Brain pericyte (primary cell): ENCODE measurements at places on chromosomes 16 and 17.

DNA sequence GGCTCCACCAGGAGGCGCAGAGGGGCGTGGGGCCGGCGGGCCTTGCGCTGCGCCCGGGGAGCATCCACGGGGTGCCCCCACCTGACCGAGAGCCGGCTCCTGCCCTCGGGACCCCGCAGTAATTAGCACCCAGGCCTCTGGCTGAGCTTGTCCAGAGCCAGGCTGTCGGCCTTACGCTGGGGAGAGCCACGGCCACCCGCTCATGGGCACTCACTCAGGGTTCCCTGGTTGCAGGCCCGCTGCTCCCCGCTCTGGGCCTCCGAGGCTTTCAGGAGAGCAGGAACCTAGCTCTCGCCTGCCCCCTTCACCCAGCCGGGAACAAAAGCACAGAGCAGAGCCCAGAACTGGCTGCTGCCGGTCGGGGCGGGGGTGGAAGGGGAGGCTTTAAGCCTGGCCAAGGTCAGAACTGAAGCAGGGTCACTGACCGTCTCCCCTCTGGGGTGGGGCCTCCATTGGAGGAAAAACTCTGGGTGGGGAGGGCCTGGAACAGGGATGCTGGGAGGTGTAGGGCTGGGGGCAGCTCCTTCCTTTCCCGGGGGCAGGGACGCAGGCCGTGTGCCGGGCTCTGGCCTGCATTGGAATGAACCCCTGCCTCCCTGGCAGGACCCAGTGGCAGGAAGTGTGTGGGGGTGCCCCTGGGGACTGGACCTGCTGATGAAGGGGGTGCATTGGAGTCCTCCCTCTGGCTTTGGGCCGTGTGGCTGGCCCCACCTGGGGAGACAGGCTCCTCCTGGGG is 12.3 kb downstream of the GLIS2 start:
- DNase-seq = no peak

DNA sequence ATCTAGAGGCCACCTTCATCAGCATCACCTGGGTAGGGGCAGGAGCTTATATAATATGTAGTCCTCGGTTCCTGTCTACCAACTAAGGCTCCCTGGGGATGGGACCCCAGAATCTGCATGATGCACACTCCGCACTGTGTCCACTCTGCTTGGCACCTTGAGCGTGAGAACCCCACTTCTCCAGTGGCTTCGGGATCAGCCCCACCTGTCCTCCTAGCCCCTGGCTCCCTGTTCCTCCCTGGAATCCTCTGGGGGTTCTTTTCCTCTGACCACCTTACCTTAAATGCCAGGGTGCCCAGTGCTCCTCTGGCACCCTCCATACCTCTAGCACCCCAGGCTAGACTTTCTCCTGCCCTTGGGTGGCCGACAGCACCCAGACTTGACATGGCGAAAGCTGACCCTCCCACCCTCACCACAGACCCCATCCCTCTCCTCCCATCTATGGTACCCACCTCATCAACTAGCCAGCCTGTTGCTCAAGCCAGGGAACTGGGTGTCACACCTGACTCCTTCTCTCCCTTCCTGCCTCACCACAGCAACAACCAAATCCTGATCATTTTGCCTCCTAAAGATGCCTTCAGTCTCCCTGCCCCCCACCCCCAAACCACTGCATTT is 2.8 kb upstream of the NXPH3 start:
- DNase-seq = no peak

DNA sequence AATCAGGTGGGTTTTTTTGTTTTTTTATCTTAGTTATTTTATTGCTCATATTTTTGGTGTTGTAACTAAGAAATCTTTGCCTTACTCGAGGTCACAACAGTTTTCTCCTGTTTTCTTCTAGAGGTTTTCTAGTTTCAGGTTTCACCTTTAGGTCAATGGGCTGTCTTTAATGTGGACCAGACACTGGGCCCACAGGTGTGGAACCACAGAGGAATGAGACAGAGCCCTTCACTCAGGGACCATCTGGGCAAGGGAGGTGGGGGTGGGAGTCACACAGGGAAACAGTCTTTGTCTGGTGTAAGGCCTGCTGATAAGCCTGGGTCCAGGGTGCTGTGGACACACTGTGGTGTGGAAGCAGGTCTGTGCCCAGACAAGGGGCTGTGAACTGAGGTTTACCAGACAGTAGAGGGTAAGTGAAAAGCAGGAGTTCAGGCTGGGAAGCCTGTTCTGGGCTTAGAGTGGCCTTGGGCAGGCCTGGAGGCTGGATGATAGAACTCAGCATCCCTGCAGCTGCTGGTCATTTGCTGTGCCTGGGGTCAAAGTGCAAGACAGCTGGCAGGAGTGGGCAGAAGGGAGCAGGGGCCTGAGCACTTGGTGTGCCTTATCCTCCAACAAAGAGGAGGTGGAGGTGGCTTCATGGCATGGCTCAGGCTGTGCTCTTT is 75.6 kb downstream of the SPECC1 start:
- no peak for DNase-seq

DNA sequence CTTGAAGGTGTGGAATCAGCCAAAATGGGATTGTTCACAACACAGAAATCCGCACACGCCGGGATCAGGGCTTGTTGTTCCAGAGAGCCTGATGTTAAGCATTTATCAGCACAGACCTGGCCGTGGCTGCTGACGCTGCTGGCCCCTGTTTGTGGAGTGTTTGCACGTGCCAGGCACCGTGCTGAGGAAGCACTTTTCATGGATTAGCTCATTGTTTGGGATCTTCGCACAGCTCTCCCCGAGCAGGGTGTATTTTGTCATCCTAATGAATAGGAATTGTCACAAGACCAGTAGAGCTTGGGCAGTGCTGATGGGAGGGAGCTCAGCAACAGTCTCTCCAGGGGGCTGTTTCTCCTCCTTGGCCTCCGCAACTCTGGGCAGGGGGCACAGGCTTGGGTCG is 160.4 kb upstream of the PLCG2 start:
- DNase-seq = no peak

DNA sequence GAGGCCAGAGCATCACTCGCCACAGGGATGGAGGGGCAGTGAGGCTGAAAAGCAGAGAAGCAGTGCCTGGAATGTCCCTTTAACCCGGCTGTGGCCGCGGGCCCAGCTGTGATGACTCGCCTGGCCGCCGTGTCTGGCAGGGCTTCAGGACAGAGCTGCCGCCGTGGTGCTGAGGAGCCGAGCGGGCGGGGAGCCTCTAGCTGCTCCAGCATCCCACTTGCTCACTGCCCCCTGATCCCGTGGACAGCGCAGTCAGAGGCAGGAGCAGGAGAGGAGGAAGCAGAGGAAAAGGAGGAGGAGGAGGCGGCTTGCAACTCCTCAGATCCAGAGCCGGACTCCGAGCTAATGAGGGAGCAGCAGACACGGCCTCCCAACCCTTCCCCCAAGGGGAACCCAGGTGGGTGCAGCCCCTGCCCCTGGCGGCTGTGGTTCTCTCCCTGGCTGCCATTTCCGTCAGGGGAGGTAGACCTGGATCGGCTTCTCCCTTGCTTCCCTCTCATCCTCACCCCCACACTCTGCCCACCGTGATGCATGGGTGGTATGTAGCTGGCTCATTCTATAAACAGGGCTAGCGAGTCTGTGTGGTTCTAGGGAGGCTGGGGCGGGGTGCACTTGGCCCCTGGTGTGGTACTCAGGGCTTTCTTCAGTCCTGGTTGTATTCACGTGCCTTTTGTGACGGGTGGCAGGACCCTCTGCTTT is 165.7 kb downstream of the CMIP start:
- DNase-seq = no peak

GRCh38 chr16:88605186-88606147 is 32.9 kb upstream of the IL17C start:
- no peak for DNase-seq

- DNase-seq = no peak
Measured at GRCh38 chr16:1706386-1707192, 594 bp downstream of the MAPK8IP3 start.

- no peak for DNase-seq
Measured at GRCh38 chr16:85234310-85235204, 122.3 kb upstream of the CIBAR2 start.

- no peak for DNase-seq
Measured at GRCh38 chr17:15967706-15968399, 22.9 kb downstream of the ADORA2B start.

DNA sequence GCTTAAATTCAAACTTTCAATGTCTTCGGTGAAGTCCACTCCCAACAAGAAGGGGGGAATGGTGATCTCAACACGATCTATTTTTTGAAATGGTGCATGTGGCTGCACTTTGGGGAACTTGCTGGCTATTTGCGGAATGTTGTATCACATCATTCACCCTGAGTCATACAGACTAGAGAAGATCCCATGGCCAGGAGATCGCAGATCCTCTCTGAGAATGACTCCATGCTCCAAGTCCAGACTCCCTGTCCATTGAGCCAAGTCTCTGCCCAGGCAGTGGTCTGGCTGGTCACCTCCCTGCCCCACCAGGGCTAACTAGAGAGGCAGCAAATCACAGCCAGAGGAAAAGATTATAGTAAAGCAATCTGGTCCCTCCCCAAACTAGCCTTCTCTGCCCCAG is 120.6 kb downstream of the XYLT1 start:
- no peak for DNase-seq
